ENCODE measurements at places on chromosomes 6 and 20.

GRCh38 chr20:62646851-62647520 lies 4.7 kb downstream of the SLCO4A1 start:
- DNase-seq, result no peak

- no peak for DNase-seq
Measured at GRCh38 chr6:139587469-139587868, 213.0 kb upstream of the CITED2 start.

DNA sequence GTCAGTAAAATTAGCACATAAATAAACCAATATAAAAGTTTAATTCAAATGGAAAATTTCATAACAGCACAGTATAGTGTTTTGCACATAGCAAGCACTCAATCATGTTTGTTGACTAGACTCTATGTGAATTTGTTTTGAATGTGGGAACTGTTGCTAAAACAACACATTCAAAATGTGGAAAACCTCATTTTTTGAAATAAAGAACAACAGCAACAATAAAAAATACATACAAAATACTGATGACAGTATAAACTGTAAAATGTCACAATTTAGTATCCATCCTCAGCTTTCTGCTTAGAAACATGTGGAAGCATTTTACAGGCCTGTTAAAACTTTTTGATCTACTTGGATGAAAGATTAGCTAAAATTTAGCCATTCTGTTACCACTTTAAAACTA lies 47.4 kb downstream of the HDAC2 start:
- no peak for DNase-seq

DNA sequence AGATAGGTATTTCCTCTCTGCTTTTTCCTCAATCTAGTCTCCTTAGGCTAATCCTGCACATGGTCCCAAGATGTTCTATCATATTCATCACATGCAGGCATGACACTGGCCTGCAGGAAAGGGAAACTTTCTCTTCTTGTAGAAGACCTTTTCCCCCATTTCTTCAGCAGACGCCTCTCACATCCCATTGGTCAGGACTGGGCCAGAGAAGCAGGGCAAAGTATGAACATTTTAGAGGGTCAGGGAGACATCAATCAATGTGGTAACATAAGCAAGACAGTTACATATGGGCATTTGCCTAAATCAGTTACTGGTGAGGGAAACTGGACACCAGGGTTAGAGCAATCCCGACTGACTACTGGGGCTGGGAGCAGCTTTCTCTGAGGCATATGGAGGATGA lies 90.1 kb downstream of the CRYBG1 start:
- no peak for DNase-seq

DNA sequence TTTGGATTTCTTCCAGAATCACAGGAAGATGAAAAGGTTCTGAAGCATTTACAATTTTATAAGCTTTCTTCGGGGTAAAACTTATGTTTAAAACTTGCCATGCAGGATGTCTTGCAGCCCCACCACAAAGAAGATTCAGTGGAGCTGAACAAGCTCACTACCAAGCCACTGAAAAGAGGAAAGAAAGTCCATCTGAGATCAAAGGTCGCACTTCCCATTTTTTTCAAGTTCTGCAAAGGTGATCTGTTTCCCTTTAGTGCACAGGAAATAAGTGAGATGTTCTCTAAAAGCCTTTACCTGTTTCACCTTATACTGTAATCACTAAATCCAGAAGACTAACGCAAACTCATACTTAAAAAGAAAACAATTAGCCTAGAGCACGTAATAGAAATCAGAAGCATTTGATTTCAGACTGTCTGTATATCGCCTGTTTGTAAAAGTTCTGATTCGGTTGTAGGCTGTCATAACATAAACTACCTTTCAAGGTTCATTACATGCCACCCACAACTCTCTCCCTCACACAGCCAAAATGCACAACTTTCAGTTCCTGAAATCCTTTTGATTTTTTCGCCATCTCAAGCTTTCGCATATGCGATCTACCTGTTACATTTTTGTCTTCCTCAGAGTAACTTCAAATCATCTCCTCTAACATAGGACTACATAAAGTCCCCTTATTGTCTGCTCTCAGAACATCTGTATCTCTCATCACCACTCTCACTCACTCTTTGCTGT lies 1.8 kb downstream of the ECHDC1 start:
- peak; percentile 22 for DNase-seq

- DNase-seq, result peak; percentile 23
Measured at GRCh38 chr20:37856932-37857660, 45.8 kb upstream of the VSTM2L start.

- DNase-seq, result peak; percentile 30
Measured at GRCh38 chr6:106973836-106974335, 643 bp downstream of the CD24 start.

DNA sequence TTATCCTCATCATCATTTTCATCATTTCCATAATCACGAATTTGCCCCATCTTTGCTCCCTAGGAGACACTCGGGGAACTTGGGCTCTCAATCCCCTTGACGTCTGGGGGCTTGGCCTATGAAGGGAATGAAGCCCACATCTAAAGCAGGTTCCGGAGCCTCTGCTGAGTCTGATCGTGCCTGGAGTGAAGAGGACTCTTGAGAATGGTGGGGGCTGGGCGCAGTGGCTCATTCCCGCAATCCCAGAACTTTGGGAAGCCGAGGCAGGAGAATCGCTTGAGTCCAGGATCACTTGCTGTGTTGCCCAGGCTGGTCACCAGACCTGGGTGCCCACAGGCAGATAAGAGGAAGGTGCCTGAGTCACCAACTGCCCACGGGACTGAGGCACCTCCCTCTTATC lies 114.5 kb downstream of the SYCP2 start:
- no peak for DNase-seq

All from GM13976 (cell line).